MCF 10A (cell line): ENCODE measurements at places on chromosomes 2 and 18. TPM values are rescaled to one million over a fixed set of nuclear protein-coding genes. Genes with fewer than 3 reads are reported as not detected.
A peak's percentile ranks its signal among the peaks of the same experiment; 100 is the strongest.

ITGB6 gene
- total RNA-seq = 3.8 and 6.9 TPM in 2 replicates

AOX1 gene
- 54.0 and 76.6 TPM in 2 replicates for total RNA-seq

KRCC1 gene
- 24.9 and 36.6 TPM in 2 replicates for total RNA-seq

SLC30A3 gene
- total RNA-seq = not detected in 2 replicates

ABCG5 gene
- total RNA-seq = not detected in 2 replicates

ACOXL gene
- not detected in 2 replicates for total RNA-seq

ARHGAP28 gene
- 1.9 and 3.0 TPM in 2 replicates for total RNA-seq

SRD5A2 gene
- not detected in 2 replicates for total RNA-seq

GKN1 gene
- not detected in 2 replicates for total RNA-seq

CPO gene
- total RNA-seq = not detected in 2 replicates

DYNAP gene
- total RNA-seq = 0.59 and 0.86 TPM in 2 replicates

- DNase-seq = no peak
These were observed 396.9 kb downstream of the DLGAP1 start for GRCh38 chr18:4058179-4058578.

- no peak for DNase-seq
These were observed 32.2 kb upstream of the LPIN2 start for GRCh38 chr18:3044931-3045698.

GRCh38 chr18:6363216-6363615 lies 51.5 kb downstream of the L3MBTL4 start:
- DNase-seq = no peak

DNA sequence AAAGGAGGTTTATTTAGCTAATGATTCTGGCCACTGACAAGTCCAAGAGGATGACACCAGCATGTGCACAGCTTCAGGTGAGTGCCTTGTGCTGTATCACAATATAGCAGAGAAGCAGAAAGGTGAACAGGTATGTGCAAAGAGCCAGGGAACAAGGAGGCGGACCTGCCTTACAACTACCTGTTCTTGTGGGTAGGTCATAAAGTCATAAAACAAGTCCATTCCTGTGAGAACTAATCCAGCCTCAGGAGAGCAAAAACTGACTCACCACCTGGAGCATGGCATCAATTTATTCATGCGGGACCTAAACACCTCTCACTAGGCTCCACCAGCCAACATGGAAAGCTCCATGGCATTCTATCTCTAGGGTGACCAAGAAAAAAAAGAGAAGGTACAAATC lies 234.2 kb downstream of the ASXL3 start:
- DNase-seq = peak; percentile 62

DNA sequence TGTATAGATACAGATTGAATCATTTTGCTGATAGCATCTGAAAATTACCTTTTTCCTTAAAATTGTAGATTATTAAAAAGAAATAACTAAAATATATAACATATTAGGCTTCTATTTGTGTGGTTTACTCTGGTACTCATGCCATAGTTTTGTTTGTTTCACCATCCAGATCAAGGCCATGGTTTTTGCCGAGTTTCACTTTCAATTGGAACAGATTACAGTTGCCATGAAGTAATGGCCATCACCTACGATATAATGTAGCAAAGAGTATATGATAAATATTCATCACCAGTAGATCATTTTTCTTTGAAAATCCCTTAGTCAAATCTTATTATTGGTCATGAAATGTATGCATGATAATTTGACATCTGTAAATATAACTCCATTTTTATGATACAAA lies 11.9 kb upstream of the DNAH7 start:
- no peak for DNase-seq

DNA sequence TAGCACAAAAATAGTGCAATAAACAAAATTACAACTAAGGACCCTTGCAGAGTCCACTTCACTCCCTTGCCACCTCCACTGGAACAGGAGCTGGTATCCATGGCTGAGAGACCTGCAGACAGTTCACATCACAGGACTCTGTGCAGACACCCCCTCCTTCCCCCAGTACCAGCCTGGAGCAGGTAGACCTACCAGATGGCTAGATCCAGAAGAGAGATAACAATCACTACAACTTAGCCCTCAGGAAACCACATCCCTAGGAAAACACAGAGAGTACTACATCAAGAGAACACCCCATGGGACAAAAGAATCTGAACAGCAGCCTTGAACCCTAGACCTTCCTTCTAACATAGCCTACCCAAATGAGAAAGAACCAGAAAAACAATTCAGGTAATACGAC lies 49.8 kb downstream of the FBXO15 start:
- no peak for DNase-seq

GRCh38 chr2:218271487-218271797 lies 1.1 kb downstream of the PNKD start:
- no peak for DNase-seq

- no peak for DNase-seq
These were observed 464.5 kb downstream of the IRS1 start for GRCh38 chr2:226334981-226335720.

- peak; percentile 48 for DNase-seq
These were observed 683 bp downstream of the MBOAT2 start for GRCh38 chr2:9002637-9003365.

GRCh38 chr2:4247791-4248190 lies 544.4 kb downstream of the DCDC2C start:
- no peak for DNase-seq

GRCh38 chr2:204282525-204282924 lies 262.8 kb upstream of the PARD3B start:
- no peak for DNase-seq

GRCh38 chr18:12005538-12006487 lies 24.5 kb downstream of the IMPA2 start:
- peak; percentile 49 for DNase-seq

DNA sequence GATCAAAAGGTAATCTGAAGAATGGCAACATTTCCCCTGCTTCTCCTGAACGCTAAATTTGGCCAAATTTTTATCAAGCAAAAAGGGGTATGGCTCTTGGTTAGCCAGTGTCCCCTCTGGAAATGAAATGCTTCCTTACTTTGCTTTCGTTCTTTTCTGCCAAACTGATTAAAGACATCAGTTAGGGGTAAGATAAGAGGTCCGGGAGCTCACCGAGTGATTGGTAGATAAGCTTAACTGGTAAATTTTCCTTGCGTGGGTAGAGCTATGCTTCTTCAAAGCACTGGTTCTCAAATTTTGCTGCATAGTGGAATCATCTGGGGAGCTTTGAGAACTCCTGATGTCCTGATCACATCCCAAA lies 62.7 kb upstream of the MAPRE2 start:
- no peak for DNase-seq

DNA sequence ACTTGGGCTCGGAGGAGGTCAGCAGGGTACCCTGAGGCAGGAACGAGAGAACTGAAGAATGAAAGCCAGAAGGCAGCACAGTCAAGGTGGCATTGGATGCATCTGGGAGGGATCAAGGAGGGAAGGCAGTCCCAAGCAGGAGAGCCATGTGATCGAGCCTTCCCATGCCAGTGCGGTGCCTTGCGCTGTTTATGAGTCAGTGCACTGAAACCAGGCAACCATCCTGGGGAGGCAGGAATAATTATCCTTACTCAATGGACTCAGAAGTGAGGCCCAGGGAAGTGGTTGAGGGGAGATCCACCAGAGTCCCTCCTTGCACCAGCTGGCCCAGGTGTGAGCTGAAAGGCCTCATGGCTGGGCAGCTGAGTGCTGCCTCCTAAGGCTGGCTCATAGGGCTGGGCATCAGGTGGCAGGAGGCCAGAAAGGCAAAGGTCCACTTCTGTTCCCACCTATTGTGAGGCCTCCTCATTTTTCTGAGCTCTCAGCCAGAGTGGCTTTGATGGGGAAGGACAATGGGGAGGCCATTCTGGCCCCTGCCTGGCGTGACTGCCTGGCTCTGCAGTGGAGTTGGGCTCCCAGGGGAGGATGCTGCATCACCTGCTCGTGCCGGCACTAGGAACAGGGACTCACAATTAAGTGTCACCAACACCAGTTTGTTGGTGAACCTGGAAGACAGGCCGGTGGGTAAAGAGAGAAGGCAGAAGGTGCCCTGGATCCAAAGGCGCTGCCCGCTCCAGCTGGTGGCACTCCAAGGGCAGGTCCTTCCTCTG lies 82.3 kb downstream of the TFCP2L1 start:
- DNase-seq = peak; percentile 57
